ENCODE measurements at places on chromosomes 16 and 17.

DNA sequence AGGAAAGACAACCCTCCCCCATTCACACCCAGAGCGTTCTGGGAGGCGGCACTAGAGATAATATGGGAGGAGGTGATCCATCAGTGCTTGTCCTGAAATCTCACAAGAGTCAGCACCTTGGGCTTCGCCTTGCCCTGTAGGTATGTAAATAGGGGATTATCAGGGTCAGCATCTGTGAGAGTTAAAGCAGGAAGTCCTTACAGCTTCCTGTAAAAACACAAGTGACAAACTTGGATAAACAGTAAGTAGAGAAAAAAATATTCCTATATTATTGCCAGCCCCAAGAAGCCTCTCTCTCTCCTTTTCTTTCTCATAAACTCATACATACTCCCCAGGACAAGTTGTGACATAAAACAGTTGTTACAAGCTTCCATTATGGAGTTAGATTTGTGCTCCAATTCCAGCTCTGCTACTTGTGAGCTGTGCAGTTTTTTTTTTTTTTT is 187.7 kb downstream of the MAF start:
- DNase-seq: no peak

GRCh38 chr17:51456942-51457341 is 196.6 kb downstream of the UTP18 start:
- no peak for DNase-seq

DNA sequence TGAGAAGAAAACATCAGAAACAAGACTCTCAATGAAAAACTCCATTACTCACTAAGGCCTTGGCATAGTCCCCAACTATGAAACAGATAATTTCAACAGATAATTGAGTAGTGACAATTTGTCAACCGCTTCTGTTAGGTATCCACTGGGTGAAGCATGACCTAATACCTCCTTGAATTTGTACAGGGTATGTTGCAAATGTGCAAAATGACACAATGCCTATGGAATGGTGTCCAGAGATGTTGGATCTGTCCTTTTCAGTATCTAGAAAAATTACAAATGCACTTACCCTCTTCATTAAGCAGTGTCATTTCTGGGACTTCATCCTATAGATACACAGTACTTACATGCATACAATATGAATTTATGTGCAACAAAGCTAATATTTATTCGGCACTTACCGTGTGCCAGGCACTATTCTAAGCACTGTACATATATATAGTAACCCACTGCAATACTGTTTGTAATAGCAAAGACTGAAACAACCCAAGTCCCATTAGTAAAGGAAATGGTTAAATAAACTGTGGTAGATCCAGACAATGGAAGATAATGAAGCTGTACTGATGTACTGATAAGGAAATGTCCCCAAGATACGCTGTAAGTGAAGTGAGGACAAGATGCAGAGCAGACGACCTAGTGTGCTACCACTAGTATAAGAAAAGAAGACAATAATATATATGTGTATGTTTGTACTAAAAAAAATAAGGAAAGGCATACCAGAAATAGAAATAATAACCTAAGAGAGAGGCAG is 21.4 kb upstream of the SLC6A4 start:
- DNase-seq: no peak

- no peak for DNase-seq
These were observed 16.4 kb downstream of the CDYL2 start for GRCh38 chr16:80788027-80788426.

DNA sequence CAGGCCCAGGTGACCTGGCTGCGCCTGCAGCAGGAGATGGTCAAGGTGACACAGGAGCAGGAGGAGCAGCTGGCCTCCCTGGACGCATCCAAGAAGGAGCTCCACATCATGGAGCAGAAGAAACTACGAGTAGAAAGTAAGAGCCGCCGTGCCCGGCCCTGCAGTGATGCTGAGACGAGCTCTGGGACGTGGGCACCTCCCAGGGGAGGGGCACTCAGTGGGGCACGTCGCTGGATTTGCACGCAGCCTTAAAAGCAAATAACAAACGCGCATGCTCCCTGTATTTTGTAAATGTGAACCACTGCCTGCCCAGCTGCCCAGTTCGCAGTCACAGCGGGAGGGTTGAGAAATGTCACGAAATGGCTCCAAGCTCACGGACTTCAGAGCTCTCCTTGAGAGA is 15.3 kb upstream of the GAA start:
- DNase-seq: no peak

- DNase-seq: no peak
These were observed 50.2 kb downstream of the ANKFN1 start for GRCh38 chr17:56203430-56203829.

DNA sequence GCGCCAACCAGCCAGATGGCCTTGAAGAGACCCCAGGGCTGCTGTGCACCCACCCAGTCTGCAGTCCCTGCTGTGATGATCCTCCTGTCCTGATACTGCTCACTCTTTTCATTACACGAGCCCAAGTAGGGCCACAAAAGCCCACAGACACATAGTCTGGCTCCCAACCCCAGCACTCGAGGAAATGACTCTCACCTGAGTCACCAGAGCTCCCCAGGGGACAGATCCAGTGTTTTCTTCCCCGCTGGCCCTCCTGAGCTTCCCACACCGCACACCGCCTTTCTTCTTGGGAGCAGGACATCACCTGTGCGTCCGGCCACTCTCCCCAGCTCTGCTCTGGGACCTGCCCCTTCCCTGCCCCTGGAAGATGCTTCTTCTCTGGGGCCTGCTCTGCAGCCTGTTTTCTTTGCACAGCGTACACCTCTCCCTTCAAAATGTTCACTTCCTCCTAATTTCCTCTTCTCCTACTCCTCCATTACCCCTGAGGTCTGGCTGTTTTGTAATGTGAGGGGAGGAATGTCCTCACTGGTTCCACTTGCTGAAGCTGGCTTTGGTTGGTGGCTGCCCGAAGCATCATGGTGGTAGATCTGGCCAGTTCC is 2.0 kb upstream of the SCN4A start:
- DNase-seq: no peak

- no peak for DNase-seq
These were observed 60.7 kb downstream of the HS3ST3A1 start for GRCh38 chr17:13541032-13541480.

GRCh38 chr16:16030449-16030848 is 81.0 kb downstream of the ABCC1 start:
- no peak for DNase-seq

DNA sequence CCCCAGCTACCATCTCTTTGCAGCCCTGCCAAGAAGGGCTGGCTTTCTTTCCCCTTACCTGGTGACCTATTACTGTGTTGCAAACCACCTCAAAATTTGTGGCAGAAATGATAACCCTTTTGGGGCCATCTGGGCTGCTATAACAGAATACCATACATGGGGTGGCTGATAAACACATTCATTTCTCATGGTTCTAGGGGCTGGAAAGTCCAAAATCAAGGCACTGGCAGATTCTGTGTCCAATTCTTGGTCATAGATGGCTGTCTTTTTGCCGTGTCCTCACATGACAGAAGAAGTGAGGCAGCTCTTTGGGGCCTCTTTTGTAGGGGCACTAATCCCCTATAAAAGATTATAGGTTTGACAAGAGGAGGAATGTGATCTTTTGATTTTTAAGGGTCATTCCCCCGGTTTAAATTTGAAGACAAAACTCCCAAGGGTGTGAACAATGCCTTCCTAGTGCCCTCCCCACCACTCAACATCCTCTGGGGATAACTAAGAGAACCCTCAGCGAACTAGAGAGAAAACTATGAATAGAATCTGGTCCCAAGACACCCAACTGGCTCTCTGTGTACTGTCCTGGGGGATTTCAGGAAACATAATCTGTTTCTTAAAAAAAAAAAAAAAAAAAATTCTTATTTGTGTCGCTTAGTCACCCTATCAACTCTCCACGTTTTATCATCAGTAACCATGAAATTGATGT is 1.7 kb upstream of the METTL22 start:
- DNase-seq: no peak

GRCh38 chr17:77312786-77313599 is 172.2 kb downstream of the SEC14L1 start:
- no peak for DNase-seq

GRCh38 chr16:58333985-58334384 is 39.2 kb upstream of the PRSS54 start:
- DNase-seq: no peak

- DNase-seq: no peak
These were observed 19.5 kb upstream of the RBFOX1 start for GRCh38 chr16:7313170-7313569.

DNA sequence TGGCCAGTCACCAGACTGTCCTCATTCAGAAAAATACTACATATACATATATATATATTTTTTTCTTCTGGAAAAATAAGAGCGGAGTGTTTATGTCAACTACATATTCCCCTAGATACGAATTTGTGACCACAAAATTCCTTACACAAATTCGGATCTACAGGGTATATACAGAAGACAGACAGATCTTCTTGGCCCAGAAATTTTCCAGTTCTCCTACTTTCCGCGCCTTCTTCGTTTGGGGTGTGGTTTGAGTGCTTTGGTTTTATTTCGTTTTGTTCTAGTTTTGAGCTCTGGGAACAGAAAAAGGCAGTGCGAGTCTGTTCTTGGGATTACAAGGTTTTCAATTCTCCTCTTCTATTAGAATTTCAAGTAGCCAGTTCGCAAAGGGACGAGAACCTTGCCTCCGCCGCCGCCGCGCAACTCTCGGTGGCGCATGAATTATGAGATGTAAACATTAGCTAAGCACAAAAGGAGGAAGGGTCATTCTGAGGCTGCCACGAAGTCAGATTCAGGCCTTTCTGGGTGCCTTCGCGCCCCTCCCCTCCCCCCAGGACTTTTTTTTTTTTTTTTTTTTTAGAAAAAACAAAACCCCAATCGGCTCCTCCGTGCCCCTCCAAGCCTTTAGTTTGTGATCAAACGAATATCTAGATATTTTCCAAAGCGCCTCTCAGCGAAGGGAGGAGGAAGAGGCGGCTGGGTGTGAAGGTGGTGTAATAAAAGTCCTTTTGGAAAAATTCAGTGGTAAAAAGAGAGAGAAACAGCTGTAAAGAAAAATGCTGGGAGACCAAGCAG is 1.8 kb upstream of the HOXB4 start:
- DNase-seq: no peak

GRCh38 chr17:10198509-10199249 is at the start of gene GAS7:
Gene GAS7, minus strand, starts transcription at chr17:10198606.
- DNase-seq: no peak

- DNase-seq: no peak
These were observed 432.7 kb upstream of the ASIC2 start for GRCh38 chr17:33725675-33726271.

- no peak for DNase-seq
These were observed 8.9 kb upstream of the HOXB2 start for GRCh38 chr17:48553826-48554225.

GRCh38 chr17:73533781-73534180 is 110.5 kb downstream of the SDK2 start:
- DNase-seq: no peak

- DNase-seq: no peak
These were observed 54.0 kb downstream of the PGS1 start for GRCh38 chr17:78432226-78433012.

- no peak for DNase-seq
These were observed 46.4 kb downstream of the NUP88 start for GRCh38 chr17:5373112-5373511.

DNA sequence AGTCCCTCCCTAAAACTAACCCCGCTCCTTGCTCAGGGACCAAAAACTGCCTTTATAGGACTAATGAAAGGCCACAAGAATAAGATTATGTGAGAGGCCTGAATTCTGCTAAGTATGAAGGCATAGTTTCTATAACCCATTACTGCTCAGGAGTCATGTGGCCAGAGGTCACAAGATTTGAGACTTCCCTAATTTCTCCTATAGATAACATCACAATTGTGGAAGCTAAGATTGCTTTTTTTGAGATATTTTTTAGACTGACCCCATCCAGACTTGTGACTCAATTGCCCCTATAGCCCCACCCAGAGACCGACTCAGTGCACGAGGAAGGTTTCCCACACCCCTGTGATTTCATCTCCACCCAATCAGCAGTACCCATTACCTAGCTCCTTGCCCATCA is 504.1 kb upstream of the GOT2 start:
- no peak for DNase-seq

- DNase-seq: peak; percentile 58
These were observed 1.5 kb downstream of the TNFRSF12A start for GRCh38 chr16:3021449-3022207.

GRCh38 chr16:75217389-75217851 is 1.4 kb upstream of the CTRB1 start:
- DNase-seq: no peak

GRCh38 chr16:75590920-75591843 is 25.0 kb downstream of the GABARAPL2 start:
- no peak for DNase-seq

GRCh38 chr17:4566785-4567184 is 6.4 kb upstream of the GGT6 start:
- DNase-seq: no peak

DNA sequence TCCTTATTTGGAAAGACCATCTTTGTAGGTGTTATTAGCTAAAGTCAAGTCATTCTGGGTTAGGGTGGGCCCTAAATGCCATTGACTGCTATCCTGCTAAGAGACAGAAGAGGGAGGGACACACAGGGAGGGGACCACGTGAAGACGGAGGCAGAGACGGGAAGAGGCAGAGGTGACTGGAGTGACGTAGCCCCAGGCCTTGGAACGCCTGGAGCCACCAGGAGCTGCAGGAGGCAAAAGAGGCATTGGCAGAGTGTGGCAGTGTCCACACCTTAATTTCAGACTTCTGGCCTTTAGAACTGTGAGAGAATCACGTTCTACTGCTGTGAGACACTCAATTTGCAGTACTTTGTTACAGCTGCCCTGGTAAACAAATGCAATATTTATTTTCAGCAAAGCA is 13.3 kb downstream of the AFMID start:
- DNase-seq: no peak

DNA sequence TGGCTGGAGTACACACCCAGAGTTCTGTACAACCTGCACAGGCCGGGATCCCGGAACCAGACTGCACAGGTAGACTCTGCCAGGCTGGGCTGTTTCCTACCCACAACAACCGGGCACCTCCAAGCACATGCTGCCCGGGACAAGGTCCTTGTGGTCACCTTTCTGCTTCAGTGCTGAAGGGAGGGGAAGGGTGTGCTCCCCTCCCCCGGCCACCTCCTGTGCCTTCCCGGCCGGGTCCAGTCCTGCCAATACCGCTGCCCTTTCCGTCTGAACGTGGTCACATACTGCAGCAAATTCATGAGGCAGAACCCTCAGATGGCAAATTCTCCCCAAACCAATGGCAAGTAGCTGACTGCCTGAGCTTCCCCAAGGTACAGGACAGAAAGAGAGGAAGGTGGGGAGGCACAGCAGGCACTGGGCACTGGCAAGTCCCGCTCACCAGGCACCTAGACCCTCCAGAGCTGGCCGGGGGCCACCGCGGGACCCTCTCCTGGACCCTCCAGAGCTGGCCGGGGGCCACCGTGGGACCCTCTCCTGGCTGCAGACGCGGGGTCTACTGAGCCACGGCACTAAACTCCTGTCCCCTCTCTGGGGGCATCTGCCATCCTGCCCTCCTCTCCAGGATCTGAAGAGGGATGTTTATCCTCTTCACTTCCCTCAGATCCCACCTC is 22.8 kb downstream of the SLC43A2 start:
- no peak for DNase-seq

GRCh38 chr17:55198690-55199370 is 65.9 kb upstream of the HLF start:
- peak; percentile 98 for DNase-seq

GRCh38 chr16:59783191-59783590 is 1049.1 kb upstream of the GOT2 start:
- DNase-seq: no peak

- DNase-seq: no peak
These were observed 129.5 kb downstream of the ANKRD11 start for GRCh38 chr16:89360760-89361435.
